ENCODE measurements at places on chromosomes 5 and 9. TPM values are rescaled to one million over a fixed set of nuclear protein-coding genes. Genes with fewer than 3 reads are reported as not detected.

The SLC28A3 gene
- total RNA-seq, result 0.45 TPM

The HBEGF gene
- total RNA-seq, result 6.0 TPM

The NDUFS4 gene
- total RNA-seq, result 97.7 TPM

The RAI14 gene
- total RNA-seq, result 266 TPM

The BTNL3 gene
- not detected for total RNA-seq

- no peak for DNase-seq
Measured at GRCh38 chr5:56192246-56192645, 40.9 kb downstream of the ANKRD55 start.

DNA sequence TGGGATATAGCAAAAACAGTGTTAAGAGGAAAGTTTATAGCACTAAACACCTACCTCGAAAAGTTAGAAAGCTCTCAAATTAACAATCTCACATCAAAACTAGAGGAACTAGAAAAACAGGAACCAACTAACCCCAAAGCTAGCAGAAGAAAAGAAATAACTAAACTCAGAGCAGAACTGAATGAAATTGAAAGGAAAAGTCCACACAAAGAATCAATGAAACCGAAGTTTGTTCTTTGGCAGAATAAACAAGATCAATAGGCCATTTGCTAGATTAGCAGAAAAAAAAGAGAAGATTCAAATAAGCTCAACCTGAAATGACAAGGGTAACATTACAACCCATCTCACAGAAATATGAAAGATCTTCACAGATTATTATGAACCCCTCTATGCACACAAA is 234.8 kb upstream of the ISL1 start:
- no peak for DNase-seq

GRCh38 chr5:151724360-151724759 is 34.1 kb downstream of the ATOX1 start:
- no peak for DNase-seq

- no peak for DNase-seq
Measured at GRCh38 chr5:29780401-29780800, 1413.1 kb upstream of the CDH6 start.

DNA sequence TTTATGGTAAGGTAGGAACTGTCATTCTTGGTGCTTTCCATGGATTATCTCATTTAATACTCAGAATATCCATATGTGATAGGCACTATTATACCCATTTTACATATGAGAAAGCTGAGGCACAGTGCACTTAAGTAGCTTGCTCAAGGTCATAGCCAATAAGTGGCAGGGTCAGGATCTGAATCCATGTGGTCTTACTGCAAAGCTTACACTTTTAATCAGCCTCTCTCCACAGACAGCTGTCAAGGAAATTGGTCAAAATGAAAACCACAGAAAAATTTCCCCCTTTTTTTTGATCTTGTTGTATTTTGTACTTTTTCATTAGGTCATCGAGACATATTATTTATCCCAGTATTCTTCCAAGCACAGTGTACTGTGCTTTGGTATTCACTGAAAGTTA is 78.5 kb downstream of the ERCC6L2 start:
- DNase-seq, result no peak

Data from HFFc6 (cell line).